Activated CD4-positive, alpha-beta memory T cell treated with anti-CD3 and anti-CD28 coated beads, Interleukin-2, amount 10 ng/mL, durations not matched to agents 7 days and 5 days (primary cell): ENCODE measurements at places on chromosomes 7 and 10. TPM values are rescaled to one million over a fixed set of nuclear protein-coding genes. Genes with fewer than 3 reads are reported as not detected.
A peak's percentile ranks its signal among the peaks of the same experiment; 100 is the strongest.

DNA sequence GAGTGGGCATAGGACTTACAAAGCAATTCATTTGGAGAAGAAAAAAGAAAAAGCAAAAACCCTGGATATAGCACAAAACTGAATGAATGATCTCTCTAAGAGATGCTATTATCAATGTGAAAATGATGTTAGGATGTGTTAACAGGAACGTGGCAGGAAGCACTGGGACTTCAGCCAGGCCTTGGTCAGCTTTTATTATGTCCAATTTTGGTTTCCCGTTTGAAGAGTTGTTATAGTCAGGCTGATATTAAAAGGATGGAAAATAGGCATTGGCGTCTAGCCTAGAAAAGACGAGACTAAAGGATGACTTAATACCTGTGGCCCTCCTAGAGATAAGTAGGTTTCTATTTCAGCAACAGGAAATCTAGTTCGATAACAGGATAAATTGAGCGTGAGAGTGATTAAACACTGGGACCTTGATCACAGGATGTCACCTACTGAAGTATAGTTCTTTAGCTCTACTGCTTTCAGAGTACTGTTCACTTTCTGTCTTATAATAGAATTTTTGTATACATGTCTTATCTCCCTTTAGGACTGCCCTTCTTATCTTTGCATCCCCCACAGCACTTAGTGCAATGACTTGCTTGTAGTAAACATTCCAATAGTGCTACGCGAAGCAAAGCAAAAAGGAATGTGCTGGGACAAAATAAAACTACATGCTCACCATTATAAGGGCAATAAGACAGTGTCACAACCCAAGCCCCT lies 99.8 kb upstream of the AGBL3 start:
- DNase-seq: no peak
- H3K27ac ChIP-seq: no peak overlapping the region
- H3K4me3 ChIP-seq: no peak overlapping the region
- H3K4me1 ChIP-seq: peaks cover 8% of the 10 kb centered on the region

- peaks cover 1% of the 10 kb centered on the region for H3K27me3 ChIP-seq
- DNase-seq: no peak
- no peak overlapping the region for H3K27ac ChIP-seq
Measured at GRCh38 chr7:50470250-50471163, 20.4 kb upstream of the FIGNL1 start.

DNA sequence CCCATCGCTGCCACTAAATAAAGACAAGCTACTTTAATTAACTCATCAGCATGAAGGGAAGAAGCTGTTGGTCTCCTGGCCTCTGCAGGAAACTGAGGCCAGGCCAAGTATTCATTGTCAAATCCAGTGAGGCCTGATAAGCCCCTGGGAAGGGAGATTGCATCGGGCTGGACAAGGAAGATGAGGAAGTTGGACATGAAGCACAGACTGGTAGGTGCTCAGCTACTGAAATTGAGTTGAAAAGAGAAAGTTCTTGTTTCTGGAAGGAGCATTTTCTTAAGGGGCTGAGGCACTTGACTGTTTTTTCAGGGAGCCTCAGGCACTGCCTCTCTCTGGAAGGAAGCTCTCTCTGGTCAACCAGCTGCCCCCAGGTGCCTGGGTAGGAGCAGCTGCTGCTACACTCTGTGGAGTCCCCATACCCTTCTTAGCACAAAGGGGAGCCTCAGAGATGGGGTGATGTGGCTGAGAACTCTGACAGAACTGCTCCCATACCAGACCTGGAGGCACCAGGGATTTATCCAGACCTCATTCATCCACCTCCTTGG lies 90.3 kb upstream of the IKZF1 start:
- no peak for DNase-seq
- H3K27me3 ChIP-seq: no peaks in the 10 kb centered on the region
- H3K36me3 ChIP-seq: no peaks in the 10 kb centered on the region
- peak overlapping the region; percentile 83 for H3K27ac ChIP-seq
- H3K4me3 ChIP-seq: no peak overlapping the region

- peaks cover 64% of the 10 kb centered on the region for H3K4me1 ChIP-seq
- peak overlapping the region; percentile 22 for H3K4me3 ChIP-seq
- peaks cover 50% of the 10 kb centered on the region for H3K36me3 ChIP-seq
- no peaks in the 10 kb centered on the region for H3K27me3 ChIP-seq
- peak overlapping the region; percentile 74 for H3K27ac ChIP-seq
Measured at GRCh38 chr10:114825513-114826253, 4.1 kb downstream of the FHIP2A start.

DNA sequence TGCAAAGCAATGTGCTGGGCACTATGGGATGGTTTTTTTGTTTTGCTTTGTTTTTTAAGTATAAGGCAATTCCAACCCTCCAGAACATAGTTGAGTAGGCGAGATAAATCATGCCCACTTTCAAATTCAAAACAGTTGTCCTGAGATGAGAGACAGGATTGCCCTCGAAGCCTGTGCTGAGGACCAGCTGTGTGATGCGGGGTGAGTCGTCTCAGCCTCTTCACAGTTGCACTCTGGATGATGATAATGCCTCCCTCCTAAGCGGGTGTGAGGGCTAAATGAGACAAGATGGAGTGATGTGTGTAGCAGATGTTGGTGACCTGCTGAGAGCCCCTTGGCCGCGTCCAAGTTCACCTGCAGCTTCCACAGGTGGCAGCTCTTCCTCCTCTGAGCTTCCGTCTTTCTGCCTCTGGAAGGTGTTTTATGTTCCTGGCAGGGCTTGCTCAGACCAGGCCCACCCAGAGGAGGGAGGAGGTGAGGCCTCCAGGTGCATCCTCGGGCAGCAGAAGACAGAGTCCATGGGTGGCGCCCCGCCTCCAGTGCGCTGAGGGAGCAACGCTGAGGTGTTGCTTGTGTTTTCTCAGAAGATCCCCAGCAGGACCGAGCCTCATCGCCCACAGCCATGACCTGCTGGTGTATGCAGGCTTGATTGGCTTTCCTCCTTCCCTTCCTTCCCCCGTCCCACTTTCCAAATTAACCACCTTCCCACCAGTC lies 30.6 kb downstream of the ECHDC3 start:
- DNase-seq: no peak
- H3K27me3 ChIP-seq: peaks cover 8% of the 10 kb centered on the region
- no peaks in the 10 kb centered on the region for H3K4me1 ChIP-seq
- no peak overlapping the region for H3K4me3 ChIP-seq
- H3K36me3 ChIP-seq: no peaks in the 10 kb centered on the region

DNA sequence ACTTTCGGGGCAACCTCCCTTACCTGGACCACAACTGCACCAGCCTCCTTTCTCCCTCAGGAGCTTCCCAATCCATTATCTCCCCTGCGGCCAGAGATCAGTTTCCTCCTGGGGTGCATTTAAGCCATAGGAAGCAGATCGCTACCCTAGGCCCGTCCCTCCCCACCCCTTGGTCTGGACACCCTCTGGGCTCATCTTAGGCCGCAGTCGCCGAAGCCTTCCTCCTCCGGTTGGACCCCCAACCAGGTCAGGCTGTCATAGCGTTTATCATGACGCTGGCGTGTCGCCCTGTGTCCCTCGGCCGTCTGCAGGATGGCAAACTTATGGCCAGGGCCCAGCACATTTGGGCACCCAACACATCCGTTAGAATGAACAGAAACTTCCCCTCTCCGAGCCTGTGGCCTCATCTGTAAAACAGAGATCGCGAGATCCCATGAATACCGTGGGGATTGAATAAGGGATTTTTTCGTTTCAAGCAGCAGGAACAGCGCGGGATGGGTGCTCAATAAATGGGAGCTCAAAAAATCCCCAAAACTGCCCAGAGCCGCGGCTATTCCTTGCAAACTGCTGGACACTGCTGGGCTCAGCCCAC lies 669 bp upstream of the AP5Z1 start:
- peaks cover 43% of the 10 kb centered on the region for H3K4me1 ChIP-seq
- peak overlapping the region; percentile 96 for H3K27ac ChIP-seq
- DNase-seq: no peak
- peak overlapping the region; percentile 99 for H3K4me3 ChIP-seq
- H3K36me3 ChIP-seq: peaks cover 23% of the 10 kb centered on the region
- H3K27me3 ChIP-seq: no peaks in the 10 kb centered on the region

GRCh38 chr7:45983720-45984255 lies 62.7 kb upstream of the IGFBP3 start:
- no peak overlapping the region for H3K4me3 ChIP-seq
- no peaks in the 10 kb centered on the region for H3K36me3 ChIP-seq
- H3K4me1 ChIP-seq: no peaks in the 10 kb centered on the region
- no peak for DNase-seq
- no peak overlapping the region for H3K27ac ChIP-seq

GRCh38 chr7:43037531-43037930 lies 74.9 kb upstream of the HECW1 start:
- H3K36me3 ChIP-seq: no peaks in the 10 kb centered on the region
- no peaks in the 10 kb centered on the region for H3K4me1 ChIP-seq
- H3K27me3 ChIP-seq: peaks cover 9% of the 10 kb centered on the region
- no peak overlapping the region for H3K4me3 ChIP-seq
- no peak for DNase-seq

GRCh38 chr7:47302560-47302959 lies 279.4 kb downstream of the TNS3 start:
- no peaks in the 10 kb centered on the region for H3K36me3 ChIP-seq
- H3K27ac ChIP-seq: no peak overlapping the region
- DNase-seq: no peak
- no peak overlapping the region for H3K4me3 ChIP-seq
- H3K27me3 ChIP-seq: no peaks in the 10 kb centered on the region

GRCh38 chr7:114345494-114345893 lies 69.1 kb upstream of the FOXP2 start:
- no peaks in the 10 kb centered on the region for H3K4me1 ChIP-seq
- no peaks in the 10 kb centered on the region for H3K36me3 ChIP-seq
- H3K27me3 ChIP-seq: peaks cover 1% of the 10 kb centered on the region
- H3K4me3 ChIP-seq: no peak overlapping the region
- no peak overlapping the region for H3K27ac ChIP-seq

DNA sequence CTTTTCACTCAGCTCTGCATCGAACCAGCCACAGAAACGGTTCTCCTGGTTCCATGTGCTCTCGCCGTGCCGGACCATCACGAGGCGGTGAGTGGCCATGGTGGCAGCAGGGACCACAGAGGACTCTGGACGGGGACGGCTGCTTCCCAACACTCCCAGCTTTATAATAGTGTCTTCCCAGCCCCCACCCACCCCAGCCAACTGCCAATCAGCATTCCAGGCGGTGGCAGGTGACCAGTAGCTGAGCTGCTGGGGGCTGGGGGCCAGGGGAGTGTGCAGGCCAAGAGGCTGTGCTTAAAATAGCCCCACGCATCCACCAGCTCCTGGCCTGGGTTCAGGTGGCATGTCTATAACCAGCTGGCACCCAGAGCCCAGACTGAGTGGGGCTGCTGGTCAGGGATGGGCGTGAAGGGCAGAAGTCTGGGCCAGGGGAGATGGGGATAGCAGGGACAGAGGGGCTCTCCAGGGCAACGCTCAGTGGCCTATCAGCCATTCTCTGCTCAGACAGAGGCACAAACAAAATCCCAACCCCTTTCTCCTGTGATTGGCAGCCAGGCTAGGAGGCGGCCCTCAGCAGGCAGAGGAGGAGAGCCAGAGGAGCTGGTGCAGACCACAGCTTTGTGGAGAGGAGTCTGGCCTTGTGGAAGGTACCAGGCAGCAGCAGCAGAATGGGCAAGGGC lies at the start of gene PGAM2:
PGAM2 (minus strand) TSS at position 137 of the 680 bp plus-strand sequence; CDS start at position 99, 38 bp downstream.
- no peak within 1 kb of the TSS for H3K27ac ChIP-seq
- no peak for DNase-seq
- H3K4me3 ChIP-seq: no peak within 1 kb of the TSS
- H3K4me1 ChIP-seq: peaks cover 6% of the 10 kb centered on the region
- peaks cover 12% of the 10 kb centered on the region for H3K36me3 ChIP-seq

DNA sequence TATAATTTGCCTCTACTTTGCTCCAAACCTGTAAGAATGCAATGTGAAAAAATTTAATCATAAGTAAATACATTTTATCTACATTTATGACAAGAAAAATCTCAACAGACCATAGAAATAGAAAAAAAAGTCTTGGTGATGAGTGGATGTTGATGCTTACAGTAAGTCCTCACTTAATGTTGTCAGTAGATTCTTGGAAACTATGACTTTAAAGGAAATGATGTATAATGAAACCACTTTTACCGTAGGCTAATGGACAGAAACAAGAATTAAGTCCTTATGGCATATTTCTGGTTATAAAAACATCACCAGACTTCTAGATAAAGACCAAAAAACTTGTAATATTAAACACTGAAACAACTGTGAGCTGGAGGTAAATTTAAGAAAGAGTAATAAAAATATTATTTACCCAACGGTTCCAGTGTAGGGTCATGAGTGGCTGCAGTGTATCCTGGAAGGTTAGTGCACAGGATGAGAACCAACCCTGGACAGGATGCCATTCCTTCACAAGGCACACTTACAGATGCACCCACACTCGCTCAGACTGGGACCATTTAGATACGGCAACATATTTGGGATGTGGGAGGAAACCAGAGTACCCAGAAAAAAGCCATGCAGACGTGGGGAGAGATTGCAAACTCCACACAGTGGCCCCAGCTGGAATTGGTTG lies 76.3 kb downstream of the GLCCI1 start:
- H3K4me3 ChIP-seq: no peak overlapping the region
- H3K36me3 ChIP-seq: peaks cover 22% of the 10 kb centered on the region
- DNase-seq: no peak
- H3K4me1 ChIP-seq: peaks cover 46% of the 10 kb centered on the region

DNA sequence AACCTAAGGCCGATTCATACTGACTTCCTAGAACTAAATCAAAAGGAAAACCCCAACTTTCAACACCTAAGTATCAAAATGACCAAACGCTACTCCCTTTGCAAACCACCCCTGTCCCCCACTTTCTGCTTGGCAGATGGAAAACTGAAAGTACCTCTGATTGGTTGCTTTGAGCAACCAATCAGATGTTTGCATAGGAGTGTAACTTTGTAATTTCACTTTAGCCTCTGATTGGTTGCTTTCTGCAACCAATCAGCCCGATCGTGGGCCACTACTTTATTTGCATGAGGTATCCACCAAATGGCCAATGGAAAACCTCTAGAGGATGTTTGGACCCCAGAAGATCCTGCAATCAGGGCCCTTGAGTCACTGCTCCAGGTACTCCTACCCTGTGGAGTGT lies 12.3 kb upstream of the SNX10 start:
- peak overlapping the region; percentile 27 for H3K27ac ChIP-seq
- peak; percentile 54 for DNase-seq
- H3K27me3 ChIP-seq: peaks cover 3% of the 10 kb centered on the region

- H3K36me3 ChIP-seq: peaks cover 5% of the 10 kb centered on the region
- H3K4me1 ChIP-seq: peaks cover 23% of the 10 kb centered on the region
- no peak for DNase-seq
- no peak overlapping the region for H3K27ac ChIP-seq
Measured at GRCh38 chr10:92692697-92693533, 3.2 kb downstream of the HHEX start.

- H3K4me1 ChIP-seq: peaks cover 7% of the 10 kb centered on the region
- H3K27me3 ChIP-seq: no peaks in the 10 kb centered on the region
- H3K4me3 ChIP-seq: no peak overlapping the region
- no peak overlapping the region for H3K27ac ChIP-seq
- H3K36me3 ChIP-seq: no peaks in the 10 kb centered on the region
Measured at GRCh38 chr7:112266595-112267270, 60.2 kb downstream of the ZNF277 start.

- no peaks in the 10 kb centered on the region for H3K4me1 ChIP-seq
- no peaks in the 10 kb centered on the region for H3K36me3 ChIP-seq
- H3K27ac ChIP-seq: no peak overlapping the region
- no peak overlapping the region for H3K4me3 ChIP-seq
Measured at GRCh38 chr7:90701771-90702170, 105.7 kb downstream of the CDK14 start.

GRCh38 chr7:91557789-91558404 lies 293.7 kb downstream of the FZD1 start:
- H3K36me3 ChIP-seq: no peaks in the 10 kb centered on the region
- no peak overlapping the region for H3K4me3 ChIP-seq
- H3K27me3 ChIP-seq: no peaks in the 10 kb centered on the region
- no peak for DNase-seq

DGKI gene
- 0.53 TPM for total RNA-seq

UPK3B gene
- total RNA-seq: 1.7 TPM

ADAM8 gene
- 207 TPM for total RNA-seq

FAM25C gene
- not detected for total RNA-seq

CPA4 gene
- not detected for total RNA-seq

AKR1C1 gene
- 0.33 TPM for total RNA-seq

ARID5B gene
- 71.1 TPM for total RNA-seq

TRPV6 gene
- not detected for total RNA-seq

CD36 gene
- not detected for total RNA-seq

CCDC3 gene
- 0.23 TPM for total RNA-seq
